ENCODE measurements at places on chromosomes 5 and 9. TPM values are rescaled to one million over a fixed set of nuclear protein-coding genes. Genes with fewer than 3 reads are reported as not detected.

The IL5 gene
- total RNA-seq: not detected

GRCh38 chr5:172715931-172716682 lies 54.9 kb downstream of the DUSP1 start:
- no peak for DNase-seq

DNA sequence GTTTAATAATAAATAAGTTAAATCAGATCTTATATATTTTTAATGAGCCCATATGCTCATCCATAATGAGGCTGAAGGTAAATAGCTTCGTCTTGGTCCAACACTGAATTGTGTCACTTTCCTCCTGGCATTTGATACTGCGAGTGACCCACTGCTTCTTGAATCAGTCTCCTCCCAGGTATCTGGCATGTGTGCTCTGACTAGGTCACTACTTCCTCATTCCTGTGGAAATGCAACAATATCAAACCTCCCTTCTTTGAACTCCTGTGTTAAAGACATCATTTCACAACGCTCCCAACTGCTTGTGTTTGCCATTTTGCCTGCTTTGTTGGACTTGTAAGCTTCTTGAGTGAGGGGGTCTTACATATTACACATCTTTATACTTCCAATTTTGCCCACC lies 157.7 kb downstream of the SLC24A2 start:
- no peak for DNase-seq

The OTULIN gene
- total RNA-seq: 60.2 TPM

- DNase-seq: no peak
Measured at GRCh38 chr5:179241764-179242370, 103.4 kb downstream of the ADAMTS2 start.

Data from activated naive CD4-positive, alpha-beta T cell treated with anti-CD3 and anti-CD28 coated beads, Interleukin-2, amount 50 U/mL, for 72 hours (primary cell).